Cortex of kidney (tissue), 1 donor: ENCODE measurements at places on chromosomes 12 and 14.

DNA sequence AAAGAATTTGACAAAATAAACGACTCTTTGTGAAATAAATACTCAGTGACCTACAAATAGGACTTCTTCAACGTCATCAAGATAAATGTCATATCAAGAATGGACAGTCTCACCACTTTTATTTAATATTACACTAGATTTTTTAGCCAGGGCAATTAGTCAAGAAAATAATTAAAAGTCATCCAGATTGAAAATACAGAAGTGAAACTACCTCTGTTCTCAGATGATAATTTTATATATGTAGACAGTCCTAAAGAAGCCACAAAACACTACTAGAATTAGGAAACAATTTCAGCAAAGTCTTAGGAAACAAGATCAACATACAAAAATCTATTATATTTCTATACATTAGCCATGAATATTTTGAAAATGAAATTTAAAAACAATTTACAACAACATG lies 689.6 kb upstream of the SEL1L start:
- no peak for DNase-seq

GRCh38 chr12:76520348-76520747 lies 39.2 kb downstream of the OSBPL8 start:
- no peak for DNase-seq

DNA sequence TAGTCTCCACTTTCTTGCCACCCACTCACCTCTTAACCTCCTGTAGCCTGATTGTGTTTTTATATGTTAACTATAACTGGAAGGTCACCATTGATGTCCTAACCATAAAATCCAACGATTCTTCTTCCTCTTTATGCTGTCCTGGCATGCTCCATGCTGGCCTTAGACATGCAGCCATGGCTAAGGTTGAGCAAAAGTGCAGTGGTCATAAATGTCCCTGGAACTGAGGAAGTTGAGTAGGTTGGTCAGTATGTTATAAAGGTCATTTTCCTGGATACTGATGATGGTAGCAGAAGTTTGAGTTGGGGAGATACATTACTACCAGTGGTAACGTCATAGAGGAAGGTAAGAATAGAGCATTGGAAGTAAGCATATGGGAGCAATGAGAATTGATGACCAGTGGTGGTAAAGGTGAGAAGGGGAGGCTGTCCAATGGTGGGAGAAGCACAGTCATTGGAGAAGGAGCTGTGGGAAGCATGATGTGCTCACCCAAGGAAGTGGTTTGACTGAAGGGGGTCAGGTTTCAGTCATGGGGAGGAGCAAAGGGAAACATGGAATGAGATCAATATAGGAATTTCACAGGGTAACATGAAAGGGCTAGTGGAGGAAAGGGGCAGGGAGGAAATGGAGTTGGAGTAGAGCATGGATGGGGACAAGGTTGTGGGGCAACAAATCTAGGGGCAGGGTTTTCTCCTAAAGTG lies 240.8 kb downstream of the DACT1 start:
- DNase-seq = no peak

- DNase-seq = no peak
Observed at GRCh38 chr14:56952766-56953473, 142.6 kb upstream of the OTX2 start.

DNA sequence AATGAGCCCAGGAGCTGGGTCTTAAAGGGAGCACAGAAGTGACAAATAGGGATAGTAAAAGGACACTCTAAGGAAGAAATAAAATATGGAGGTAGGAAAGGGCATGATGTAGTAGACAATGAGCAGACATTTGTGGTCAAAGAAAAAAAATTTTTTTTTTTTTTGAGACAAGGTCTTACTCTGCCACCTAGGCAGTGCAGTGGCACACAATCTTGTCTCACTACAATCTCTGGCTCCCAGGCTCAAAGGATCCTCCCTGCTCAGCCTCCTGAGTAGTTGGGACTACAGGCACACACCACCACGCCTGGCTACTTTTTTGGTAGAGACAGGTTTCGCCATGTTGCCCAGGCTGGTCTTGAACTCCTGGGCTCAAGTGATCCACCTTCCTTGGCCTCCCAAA lies 8.5 kb downstream of the FKBP3 start:
- DNase-seq = no peak

- DNase-seq = no peak
Observed at GRCh38 chr14:81301371-81301770, 80.6 kb upstream of the GTF2A1 start.

DNA sequence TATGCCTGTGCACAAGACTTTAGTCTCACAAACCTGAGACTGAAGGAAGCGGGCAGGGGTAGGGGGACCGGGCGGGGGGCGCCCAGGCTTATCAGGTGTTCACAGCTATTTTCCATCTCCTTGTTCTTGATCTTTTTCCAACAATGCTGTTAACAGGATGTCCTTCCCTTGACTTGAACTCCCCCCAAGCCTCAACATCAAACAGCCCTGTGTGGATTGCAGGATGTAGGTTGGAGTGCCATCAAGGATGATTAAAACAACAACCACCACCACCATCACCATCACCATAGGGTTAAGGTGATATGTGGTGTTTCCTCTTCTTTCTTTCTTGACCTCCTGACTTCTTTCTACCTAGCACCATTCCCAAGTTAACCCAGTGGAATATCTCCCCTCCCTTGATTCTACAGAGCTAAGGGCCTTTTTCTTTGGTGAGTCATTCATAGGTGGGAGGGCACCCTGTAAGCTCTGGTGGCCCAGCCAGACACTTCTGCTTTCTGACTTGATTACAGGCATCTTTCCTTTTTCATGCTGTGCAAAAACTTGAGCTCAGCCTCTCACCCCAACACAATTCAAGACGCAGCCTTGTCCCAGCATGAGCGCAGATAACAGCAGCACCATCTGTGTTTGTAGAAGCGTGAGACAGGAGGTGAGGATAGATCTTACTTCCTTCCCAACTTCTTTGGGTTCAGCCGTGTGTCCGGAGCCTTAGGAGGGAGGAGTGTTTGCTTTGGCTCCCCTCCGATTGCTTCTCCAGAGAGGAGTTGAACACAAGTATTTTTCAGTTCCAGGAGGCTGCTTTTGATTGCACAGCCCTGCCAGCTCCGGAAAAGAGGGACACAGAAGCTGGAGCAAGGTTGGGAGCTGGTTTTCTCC lies 26.8 kb downstream of the FLVCR2 start:
- no peak for DNase-seq

- DNase-seq = no peak
Observed at GRCh38 chr12:89286501-89286900, 65.8 kb downstream of the DUSP6 start.

DNA sequence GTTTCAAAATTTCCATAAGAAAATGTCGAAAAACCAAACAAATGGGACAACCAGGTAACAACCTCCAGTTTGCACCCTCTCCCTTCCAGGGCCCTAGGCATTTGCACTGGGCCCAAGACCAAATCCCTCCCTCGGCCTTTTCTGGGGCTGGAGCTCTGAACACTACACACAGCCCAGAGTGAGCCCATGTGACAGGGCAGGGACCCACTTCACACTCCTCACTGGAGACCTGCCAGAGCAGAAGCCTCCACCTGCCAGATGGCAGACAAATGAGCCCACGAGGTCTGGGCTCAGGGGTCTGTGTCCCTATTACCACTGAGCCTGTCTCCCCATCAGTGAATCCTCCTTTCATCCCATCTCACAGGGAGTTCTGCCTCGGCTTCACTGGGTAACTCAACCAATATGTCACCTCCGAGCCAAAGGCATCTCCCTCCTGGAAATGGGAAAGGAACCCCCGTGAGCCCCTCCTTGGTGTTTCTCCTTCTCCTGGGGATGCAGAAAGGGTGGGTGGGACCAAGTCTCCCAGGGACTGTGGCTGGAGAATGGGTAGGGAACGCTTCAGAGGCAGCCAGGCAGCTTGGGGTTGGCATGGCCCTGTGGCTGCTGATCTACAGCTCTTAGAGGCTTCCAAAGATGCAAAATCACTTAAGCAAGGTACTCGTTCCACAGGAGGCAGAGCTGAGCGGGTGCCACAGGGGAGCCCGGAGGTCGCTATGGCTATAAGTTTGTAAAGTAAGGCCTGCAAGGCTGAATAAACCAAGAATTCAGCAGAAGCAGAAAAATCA lies 10.6 kb downstream of the VWF start:
- DNase-seq = no peak

GRCh38 chr12:98814254-98814653 lies 169.2 kb downstream of the APAF1 start:
- no peak for DNase-seq

DNA sequence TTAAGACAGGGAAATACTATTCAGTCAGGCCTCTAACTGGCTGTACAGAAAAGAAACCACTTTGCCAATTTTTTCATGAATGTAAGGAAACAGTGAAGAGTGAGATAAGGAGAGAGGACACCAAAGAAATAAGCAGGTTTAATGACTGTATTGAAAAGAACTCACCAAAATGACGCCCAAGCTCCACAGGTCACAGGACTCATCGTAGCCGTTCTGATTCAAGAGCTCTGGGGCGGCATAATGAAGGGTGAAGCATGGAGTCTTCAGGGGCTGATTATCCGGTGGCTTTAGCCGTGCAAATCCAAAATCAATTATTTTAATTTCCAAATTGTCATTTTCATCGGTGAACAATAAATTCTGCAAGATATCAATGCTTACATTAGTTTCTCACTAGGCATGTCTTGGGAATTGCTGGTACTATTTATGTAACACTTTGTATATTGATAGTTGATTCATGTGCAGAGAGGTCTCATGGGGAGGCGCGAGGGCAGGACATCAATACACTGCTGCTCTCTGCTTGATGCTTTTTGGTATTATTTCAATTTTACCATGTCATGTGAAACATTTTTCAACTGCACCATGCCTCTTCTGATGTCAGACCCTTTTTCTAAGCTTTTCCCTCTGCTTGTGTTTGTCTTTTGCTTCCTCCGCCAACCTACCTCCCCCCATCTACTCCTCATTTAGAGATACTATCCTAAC lies 74.2 kb upstream of the TTC7B start:
- no peak for DNase-seq

- no peak for DNase-seq
Observed at GRCh38 chr14:42222924-42223471, 616.3 kb downstream of the LRFN5 start.

GRCh38 chr14:77979171-77979570 lies 179.3 kb downstream of the ADCK1 start:
- no peak for DNase-seq

GRCh38 chr14:30869551-30870155 lies 4.7 kb upstream of the COCH start:
- DNase-seq = no peak

- no peak for DNase-seq
Observed at GRCh38 chr12:130562716-130563115, 153.4 kb downstream of the RIMBP2 start.

DNA sequence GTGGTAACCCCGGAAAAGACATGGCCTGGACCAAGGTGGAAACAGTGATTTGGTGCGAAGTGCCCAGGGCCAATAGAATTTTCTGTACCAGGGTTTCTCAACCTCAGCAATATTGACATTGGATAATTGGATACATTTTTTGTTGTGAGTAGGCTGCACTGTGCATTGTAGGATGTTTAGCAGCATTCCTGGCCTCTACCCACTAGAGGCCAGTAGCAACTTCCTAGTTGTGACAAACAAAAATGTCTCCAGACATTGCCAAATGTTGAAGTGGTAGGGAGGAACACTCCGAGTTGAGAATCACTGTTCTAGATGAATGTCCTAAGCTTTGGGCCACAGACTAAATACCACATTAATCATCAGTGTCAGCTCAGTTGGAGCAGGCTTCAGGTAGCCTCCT lies 6.2 kb upstream of the CGRRF1 start:
- DNase-seq = no peak

DNA sequence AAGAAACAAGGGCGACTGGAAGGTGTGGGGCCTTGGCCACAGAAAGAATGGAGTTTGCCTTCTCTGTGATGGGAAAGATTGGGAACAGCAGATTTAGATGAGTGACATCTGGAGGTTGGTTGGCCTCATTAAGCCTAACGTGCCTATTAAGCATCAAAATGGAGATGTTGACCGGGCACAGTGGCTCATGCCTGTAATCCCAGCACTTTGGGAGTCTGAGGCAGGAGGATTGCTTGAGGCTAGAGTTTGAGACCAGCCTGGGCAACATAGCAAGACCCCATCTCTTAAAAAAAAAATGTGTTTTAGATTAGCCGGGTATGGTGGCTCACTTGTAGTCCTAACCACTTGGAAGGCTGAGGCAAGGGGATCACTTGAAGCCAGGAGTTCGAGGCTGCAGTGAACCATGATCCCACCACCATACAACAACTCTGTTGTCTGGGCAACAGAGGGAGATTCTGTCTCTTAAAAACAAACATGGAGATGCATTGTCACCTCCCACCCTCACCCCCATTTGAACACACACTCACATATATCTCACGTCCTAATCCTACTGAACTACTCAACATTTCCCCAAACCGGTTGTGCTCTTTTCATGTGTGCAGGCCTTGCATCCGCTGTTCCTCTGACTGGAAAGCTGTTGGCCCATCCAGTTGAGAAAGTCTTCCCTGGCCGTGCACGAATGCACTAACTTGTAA lies 172.1 kb downstream of the ETV6 start:
- DNase-seq = no peak

DNA sequence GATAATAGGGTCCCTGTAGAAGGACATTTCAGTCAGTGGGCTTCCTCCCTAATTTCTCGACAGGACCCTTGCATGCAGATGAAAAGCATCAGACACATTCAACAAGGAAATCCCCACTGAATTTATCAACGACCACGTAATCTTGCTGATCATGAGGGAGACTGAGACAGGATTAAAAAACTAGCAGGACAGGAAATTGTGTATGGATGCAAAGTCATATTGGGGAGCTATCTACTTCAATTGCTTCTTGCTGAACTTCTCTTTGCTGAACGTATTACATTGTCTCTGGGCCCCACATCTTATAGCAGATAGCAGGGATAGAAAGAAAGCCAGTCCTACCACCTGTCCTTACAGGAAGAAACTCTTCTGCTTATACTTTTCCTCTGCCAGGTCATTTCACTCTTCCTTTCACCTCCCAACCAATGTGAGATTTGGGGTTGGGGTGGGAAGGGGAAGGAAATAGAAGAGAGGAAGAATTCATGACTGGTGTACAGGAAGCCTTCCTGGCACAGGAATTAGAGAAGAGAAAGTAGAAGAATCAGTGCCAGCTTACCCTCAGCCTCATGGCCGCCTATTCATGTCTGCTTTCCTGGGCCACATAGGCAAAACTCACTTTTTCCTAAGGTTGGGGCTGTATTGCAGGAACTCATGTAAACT lies 333.3 kb downstream of the ZFP36L1 start:
- DNase-seq = no peak

GRCh38 chr14:68571928-68572525 lies 220.8 kb downstream of the ZFP36L1 start:
- no peak for DNase-seq
